ENCODE measurements at places on chromosomes 16 and 17.

- DNase-seq = no peak
Observed at GRCh38 chr17:13698832-13699231, 97.1 kb upstream of the HS3ST3A1 start.

GRCh38 chr16:62077998-62078397 lies 41.8 kb upstream of the CDH8 start:
- DNase-seq = no peak

- no peak for DNase-seq
Observed at GRCh38 chr17:81381632-81382577, 13.4 kb upstream of the BAHCC1 start.

- DNase-seq = no peak
Observed at GRCh38 chr17:7894226-7894625, 5.6 kb downstream of the CHD3 start.

GRCh38 chr17:13070732-13071131 lies 52.9 kb upstream of the ELAC2 start:
- DNase-seq = no peak

Measured in NCI-H1105 (cell line).